ENCODE measurements at places on chromosomes 12 and 14.

DNA sequence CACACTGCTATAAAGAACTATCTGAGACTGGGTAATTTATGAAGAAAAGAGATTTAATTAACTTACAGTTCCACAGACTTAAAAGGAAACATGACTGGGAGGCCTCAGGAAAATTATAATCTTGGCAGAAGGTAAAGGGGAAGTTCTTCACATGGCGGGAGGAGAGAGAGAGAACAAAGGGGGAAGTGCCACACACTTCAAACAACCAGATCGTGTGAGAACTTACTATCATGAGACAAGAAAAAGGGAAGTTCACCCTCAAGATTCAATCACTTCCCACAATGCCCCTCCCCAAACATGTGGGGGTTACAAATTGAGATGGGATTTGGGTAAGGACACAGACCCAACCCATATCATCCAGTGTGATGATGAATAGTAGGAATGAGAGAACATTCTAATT is 366.5 kb downstream of the LRFN5 start:
- no peaks in the 10 kb centered on the region for H3K4me1 ChIP-seq
- no peak overlapping the region for H3K27ac ChIP-seq

GRCh38 chr14:103624860-103625259 is 4.2 kb upstream of the KLC1 start:
- H3K4me3 ChIP-seq, result no peak overlapping the region
- no peaks in the 10 kb centered on the region for H3K36me3 ChIP-seq
- DNase-seq, result no peak
- peaks cover 15% of the 10 kb centered on the region for H3K4me1 ChIP-seq
- no peak overlapping the region for H3K27ac ChIP-seq
- no peaks in the 10 kb centered on the region for H3K27me3 ChIP-seq

DNA sequence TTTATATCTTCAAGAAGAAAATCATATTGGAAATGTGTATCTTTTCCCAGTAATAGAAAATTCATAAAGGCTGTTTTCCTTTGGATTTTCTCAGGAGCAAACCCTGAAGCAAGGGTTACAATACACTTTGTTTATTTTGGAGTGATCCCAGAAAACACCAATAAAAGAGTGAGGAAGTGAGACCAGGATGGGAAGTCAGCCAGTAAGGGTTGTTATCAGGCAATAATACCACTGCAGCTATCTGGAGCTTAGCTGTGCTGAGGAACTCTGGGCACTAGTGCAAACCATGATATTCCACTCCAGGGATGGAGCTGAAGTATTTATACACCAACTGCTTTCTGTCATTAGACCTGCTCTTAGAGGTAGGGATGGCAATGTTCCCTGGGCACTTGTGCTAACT is 1002.3 kb downstream of the FLRT2 start:
- DNase-seq, result no peak
- no peaks in the 10 kb centered on the region for H3K36me3 ChIP-seq
- no peak overlapping the region for H3K4me3 ChIP-seq
- no peaks in the 10 kb centered on the region for H3K27me3 ChIP-seq

DNA sequence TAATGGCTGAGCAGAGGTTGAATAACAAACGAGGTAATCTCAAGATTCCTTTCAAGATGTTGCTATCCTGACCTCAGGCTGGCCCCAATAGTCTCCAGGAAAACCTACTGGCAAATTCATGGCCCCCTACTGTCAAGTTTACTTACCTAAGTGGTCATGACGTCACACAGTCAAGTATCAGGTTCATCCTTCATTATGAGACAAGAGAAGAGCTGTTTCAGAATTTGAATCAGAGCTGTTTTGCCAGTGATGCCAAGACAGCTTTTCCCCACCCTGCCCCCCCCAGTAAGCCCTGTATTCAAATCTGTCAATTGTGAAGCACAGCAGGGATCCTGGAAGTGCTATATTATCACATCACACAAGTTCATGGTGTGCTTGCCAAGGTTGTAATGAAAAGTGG is 509.6 kb downstream of the NOVA1 start:
- no peak overlapping the region for H3K4me3 ChIP-seq
- H3K4me1 ChIP-seq, result no peaks in the 10 kb centered on the region
- DNase-seq, result no peak
- H3K36me3 ChIP-seq, result no peaks in the 10 kb centered on the region

- H3K36me3 ChIP-seq, result no peaks in the 10 kb centered on the region
- peak overlapping the region; percentile 4 for H3K27ac ChIP-seq
- no peaks in the 10 kb centered on the region for H3K4me1 ChIP-seq
- DNase-seq, result no peak
- no peaks in the 10 kb centered on the region for H3K27me3 ChIP-seq
Observed at GRCh38 chr12:53120685-53121525, 17.6 kb downstream of the SOAT2 start.

DNA sequence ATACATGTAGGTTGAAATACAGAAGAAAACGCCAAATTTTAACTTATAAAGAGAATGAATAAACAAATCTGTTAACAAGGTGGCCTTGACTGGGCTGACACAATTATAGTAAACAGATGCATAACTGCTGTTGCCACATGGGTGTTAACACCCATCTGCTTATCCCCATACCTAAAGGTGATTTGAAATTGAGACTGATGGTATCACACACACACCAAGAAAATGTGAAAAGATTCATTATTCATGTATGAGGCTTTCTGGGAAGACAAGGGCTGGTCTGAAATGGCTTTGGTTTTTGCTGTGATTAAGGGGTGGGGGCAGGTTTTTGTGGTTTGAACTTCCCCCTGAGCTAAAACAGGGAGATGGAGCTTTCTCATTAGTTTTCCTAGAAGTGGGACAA is 156.6 kb downstream of the SYT10 start:
- H3K4me3 ChIP-seq, result no peak overlapping the region
- no peaks in the 10 kb centered on the region for H3K27me3 ChIP-seq
- DNase-seq, result no peak
- H3K36me3 ChIP-seq, result peaks cover 3% of the 10 kb centered on the region
- H3K27ac ChIP-seq, result no peak overlapping the region

DNA sequence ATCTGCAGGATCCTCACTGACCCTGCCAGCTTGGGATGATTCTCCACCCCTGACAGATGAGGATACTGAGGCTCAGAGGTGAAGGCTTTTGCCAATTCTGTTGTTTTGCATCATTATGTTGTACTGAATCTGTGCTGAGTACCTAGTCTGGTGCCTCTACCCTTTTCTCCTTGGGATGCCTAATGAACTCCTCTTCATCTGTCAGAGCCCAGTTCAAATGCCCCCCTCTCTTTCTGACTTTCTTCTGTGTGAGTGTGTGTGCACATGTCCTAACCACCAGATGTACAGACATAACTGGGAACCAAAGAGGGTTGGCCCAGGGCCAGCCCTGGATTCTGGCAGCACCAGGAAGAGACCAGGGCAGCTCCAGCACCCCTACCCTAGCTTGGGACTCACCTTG is 22.8 kb downstream of the FOXN4 start:
- no peaks in the 10 kb centered on the region for H3K27me3 ChIP-seq
- H3K36me3 ChIP-seq, result no peaks in the 10 kb centered on the region
- no peak for DNase-seq

GRCh38 chr12:77555074-77555473 is 275.6 kb upstream of the NAV3 start:
- no peaks in the 10 kb centered on the region for H3K4me1 ChIP-seq
- no peak for DNase-seq
- no peaks in the 10 kb centered on the region for H3K27me3 ChIP-seq
- no peaks in the 10 kb centered on the region for H3K36me3 ChIP-seq
- no peak overlapping the region for H3K27ac ChIP-seq
- H3K4me3 ChIP-seq, result no peak overlapping the region

DNA sequence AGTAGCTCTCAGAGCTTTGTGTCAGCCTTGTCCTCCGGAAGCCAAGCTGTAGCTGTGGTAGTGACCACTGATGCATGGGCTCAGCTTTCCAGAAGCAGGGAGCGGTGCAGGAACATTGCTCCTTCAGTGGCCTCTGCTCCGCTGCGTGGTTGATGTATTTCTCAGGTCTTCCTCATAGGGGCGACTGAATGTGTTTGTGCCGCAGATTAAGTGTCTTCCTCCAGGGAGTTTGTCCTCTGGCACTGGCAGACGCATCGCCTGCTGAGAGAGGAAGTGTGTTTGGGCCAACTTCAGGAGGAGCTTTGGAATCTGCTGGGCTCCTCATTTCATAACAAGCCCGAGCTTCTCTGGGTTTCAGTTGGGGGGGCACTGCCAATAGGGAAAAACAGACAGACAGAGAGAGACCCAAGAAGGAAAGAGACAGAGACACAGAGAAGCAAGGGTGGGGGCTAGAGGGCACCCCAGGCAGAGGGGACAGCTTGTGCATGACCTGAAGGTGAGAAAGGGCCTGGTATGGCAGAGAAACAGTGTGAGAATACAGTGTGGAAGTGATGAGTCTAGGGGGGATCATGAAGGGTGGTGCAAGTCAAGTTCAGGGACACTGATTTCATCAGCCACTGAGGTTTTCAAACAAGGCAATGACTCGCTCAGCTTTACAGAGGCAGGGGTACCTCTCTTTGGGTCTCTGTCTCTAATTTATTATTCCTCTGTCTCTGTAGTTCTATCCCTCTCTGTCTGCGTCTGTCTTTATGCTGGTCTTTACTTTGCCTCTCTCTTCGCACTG is 69.4 kb upstream of the PRIMA1 start:
- peaks cover 5% of the 10 kb centered on the region for H3K4me1 ChIP-seq
- no peak for DNase-seq
- H3K36me3 ChIP-seq, result no peaks in the 10 kb centered on the region
- H3K4me3 ChIP-seq, result no peak overlapping the region
- H3K27ac ChIP-seq, result no peak overlapping the region
- peaks cover 2% of the 10 kb centered on the region for H3K27me3 ChIP-seq

- no peak overlapping the region for H3K27ac ChIP-seq
- DNase-seq, result no peak
- H3K27me3 ChIP-seq, result no peaks in the 10 kb centered on the region
- peaks cover 3% of the 10 kb centered on the region for H3K36me3 ChIP-seq
- no peak overlapping the region for H3K4me3 ChIP-seq
Observed at GRCh38 chr14:52846591-52846990, 55.2 kb upstream of the GNPNAT1 start.

GRCh38 chr12:20950248-20950647 is 139.7 kb downstream of the SLCO1B3 start:
- H3K4me3 ChIP-seq, result no peak overlapping the region
- no peak overlapping the region for H3K27ac ChIP-seq
- no peaks in the 10 kb centered on the region for H3K4me1 ChIP-seq
- no peaks in the 10 kb centered on the region for H3K27me3 ChIP-seq
- no peaks in the 10 kb centered on the region for H3K36me3 ChIP-seq

- H3K4me3 ChIP-seq, result no peak overlapping the region
- no peak for DNase-seq
- H3K36me3 ChIP-seq, result peaks cover 13% of the 10 kb centered on the region
Observed at GRCh38 chr12:50160643-50161042, 6.5 kb downstream of the CERS5 start.

GRCh38 chr12:24500831-24501230 is 448.1 kb downstream of the BCAT1 start:
- peaks cover 71% of the 10 kb centered on the region for H3K4me1 ChIP-seq
- H3K4me3 ChIP-seq, result peak overlapping the region; percentile 83
- no peak for DNase-seq
- H3K27ac ChIP-seq, result peak overlapping the region; percentile 76
- H3K27me3 ChIP-seq, result no peaks in the 10 kb centered on the region

GRCh38 chr12:31029916-31030562 is 43.6 kb upstream of the DDX11 start:
- H3K4me3 ChIP-seq, result no peak overlapping the region
- DNase-seq, result no peak
- no peaks in the 10 kb centered on the region for H3K27me3 ChIP-seq
- H3K27ac ChIP-seq, result no peak overlapping the region

DNA sequence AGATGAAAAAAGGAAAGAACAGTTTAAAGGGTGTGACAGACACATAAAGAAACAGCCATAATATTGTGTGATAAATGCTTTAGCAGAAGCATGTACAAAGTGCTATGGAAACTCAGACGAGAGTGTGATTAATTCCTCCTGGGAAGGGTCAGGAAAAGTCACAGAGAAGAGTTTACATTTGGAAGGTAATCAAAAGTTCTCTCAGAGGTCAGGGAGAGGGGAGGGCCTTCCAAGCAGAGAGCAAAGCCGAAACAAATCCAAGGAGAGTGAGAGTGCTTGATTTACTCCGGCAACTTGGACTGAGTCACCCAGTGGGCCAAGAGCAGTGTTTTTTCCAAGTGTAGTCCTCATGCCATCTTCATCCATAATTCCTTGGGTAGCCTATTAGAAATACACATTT is 108.3 kb downstream of the IGF1 start:
- no peak overlapping the region for H3K27ac ChIP-seq
- H3K4me3 ChIP-seq, result no peak overlapping the region
- H3K36me3 ChIP-seq, result no peaks in the 10 kb centered on the region
- no peaks in the 10 kb centered on the region for H3K4me1 ChIP-seq
- DNase-seq, result no peak

- no peaks in the 10 kb centered on the region for H3K27me3 ChIP-seq
- H3K4me1 ChIP-seq, result peaks cover 44% of the 10 kb centered on the region
Observed at GRCh38 chr12:110733900-110734299, 8.8 kb downstream of the PPP1CC start.

DNA sequence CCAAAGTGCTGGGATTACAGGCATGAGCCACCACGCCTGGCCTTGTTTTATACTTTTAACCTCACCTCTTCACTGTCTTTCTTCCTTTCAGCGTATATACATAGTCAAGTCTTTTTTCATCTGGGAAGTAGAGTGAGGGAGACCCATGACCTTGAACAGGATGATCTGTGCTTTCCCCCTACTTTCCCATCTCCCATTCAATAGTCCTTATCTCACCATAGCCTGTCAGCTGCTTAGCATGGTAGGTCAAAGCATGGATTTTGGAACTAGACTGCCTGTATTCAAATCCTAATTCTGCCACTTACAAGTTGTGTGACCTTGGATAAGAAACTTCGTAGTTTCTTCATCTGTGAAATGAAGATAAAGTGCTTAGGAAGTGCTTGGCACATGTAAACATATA is 96.4 kb upstream of the MON2 start:
- no peaks in the 10 kb centered on the region for H3K27me3 ChIP-seq
- no peak overlapping the region for H3K4me3 ChIP-seq
- H3K36me3 ChIP-seq, result peaks cover 24% of the 10 kb centered on the region
- no peaks in the 10 kb centered on the region for H3K4me1 ChIP-seq

DNA sequence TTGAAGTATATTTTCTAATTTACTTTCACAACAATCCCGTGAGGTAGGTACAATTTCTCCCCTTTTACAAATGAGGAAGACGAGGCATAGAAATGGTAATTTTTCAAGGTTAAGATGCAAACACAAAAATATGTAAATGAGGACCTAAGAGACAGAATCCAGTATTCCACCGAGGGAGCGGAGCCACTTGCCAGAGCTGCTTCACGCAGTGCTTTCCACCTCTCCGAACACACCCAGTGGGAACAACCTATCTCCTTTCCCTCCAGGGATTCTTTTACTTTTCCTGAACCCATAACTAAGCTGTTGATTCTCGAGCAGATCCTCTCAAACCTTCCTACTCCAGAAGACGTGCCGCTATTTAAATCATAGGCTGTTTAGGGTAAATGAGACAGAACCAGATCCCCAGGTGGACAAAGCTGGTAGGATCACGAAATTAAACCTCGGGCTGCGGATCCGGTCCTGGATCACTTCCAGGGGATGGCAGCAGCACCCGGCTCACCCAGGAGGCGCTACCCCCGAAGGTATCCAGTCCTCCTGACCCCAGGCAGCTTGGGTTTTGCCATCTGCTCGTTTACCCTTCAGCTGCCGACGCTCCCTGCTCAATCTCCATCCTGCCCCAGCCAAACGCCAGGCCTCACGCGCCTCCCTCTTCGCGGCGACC is 1.5 kb downstream of the DDHD1 start:
- peak overlapping the region; percentile 78 for H3K27ac ChIP-seq
- H3K27me3 ChIP-seq, result no peaks in the 10 kb centered on the region
- H3K36me3 ChIP-seq, result peaks cover 3% of the 10 kb centered on the region
- peaks cover 32% of the 10 kb centered on the region for H3K4me1 ChIP-seq
- DNase-seq, result peak; percentile 20

- peak within 1 kb of the TSS; percentile 100 for H3K27ac ChIP-seq
- H3K27me3 ChIP-seq, result peaks cover 32% of the 10 kb centered on the region
- peak; percentile 74 for DNase-seq
- peak within 1 kb of the TSS; percentile 94 for H3K4me3 ChIP-seq
- peaks cover 10% of the 10 kb centered on the region for H3K4me1 ChIP-seq
Observed at GRCh38 chr12:106302401-106303201, at the start of gene TCP11L2. Gene TCP11L2 (plus strand): TSS chr12:106302733. CDS start chr12:106311076, 8,343 bp downstream.

All from neural crest cell (in vitro differentiated cells).